ENCODE measurements at places on chromosomes 5 and 9.

- H3K27me3 ChIP-seq = no peaks in the 10 kb centered on the region
- DNase-seq = no peak
- no peaks in the 10 kb centered on the region for H3K4me1 ChIP-seq
- H3K36me3 ChIP-seq = peaks cover 20% of the 10 kb centered on the region
- H3K27ac ChIP-seq = no peak overlapping the region
Observed at GRCh38 chr9:126838055-126838811, 22.2 kb upstream of the ZBTB34 start.

DNA sequence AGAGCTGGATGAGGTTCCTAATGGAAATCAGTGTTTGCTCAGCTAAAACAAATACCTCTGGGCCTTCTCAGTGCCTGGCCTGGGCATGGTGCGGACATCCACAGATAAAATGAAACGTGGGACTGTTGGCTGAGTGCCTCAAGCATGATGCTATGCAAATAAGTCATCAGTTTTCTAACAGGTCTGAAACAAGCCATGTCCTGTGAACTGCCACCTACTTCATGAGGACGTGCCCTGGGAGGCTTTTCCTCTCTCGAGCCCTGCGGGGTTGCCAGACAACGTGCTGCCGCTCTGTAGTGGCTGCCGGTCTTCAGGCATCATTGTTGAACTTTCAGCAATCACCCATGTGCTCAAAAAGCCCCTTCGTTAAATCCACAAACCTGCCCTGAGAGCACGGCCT lies 240.4 kb upstream of the IRX2 start:
- no peak overlapping the region for H3K4me3 ChIP-seq
- no peak overlapping the region for H3K27ac ChIP-seq
- no peaks in the 10 kb centered on the region for H3K4me1 ChIP-seq
- no peak for DNase-seq

DNA sequence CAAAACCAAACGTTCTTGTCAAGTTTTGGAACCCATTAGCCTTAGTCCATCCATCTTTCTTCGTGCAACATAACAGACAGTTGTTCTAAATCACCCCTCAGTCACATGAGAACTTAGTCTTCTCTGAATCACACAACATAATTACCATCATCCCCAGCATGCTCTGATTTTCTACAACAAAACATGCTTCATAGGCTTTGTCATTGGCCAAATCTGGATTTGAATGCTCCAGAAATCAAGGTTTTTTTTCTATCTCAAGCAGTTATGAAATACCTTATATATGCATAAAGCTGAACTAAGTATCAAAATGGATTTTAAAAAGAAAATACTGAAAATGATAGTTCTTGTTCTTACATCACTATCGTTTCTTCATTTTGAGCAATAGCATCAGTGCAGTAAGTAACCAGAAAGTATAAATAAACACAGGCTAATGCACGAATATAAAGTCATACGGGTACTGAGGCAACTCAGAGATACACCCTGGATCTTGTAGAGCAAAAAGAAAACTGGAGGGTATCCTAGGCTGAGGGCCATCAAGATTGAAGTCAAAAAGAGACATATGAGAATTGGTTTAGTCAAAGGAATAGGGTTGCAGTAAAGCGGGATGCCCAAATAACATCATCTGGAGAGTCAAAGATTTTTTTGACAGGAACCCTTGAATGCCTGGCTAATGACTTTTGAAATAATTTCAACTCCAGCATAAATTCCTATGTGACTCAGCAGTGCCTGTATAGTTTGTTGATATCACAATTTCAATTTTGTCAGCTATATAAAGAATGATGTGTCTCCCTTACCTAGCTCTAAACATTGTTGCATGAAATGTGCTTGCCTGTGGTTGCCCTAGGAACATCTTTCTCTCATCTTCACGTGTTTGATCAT lies 164.7 kb downstream of the ADAMTSL1 start:
- no peaks in the 10 kb centered on the region for H3K4me1 ChIP-seq
- no peak for DNase-seq

GRCh38 chr5:141777130-141777529 lies 95.1 kb upstream of the ARAP3 start:
- H3K27ac ChIP-seq = no peak overlapping the region
- H3K27me3 ChIP-seq = no peaks in the 10 kb centered on the region
- H3K36me3 ChIP-seq = no peaks in the 10 kb centered on the region
- H3K4me3 ChIP-seq = no peak overlapping the region
- DNase-seq = no peak

GRCh38 chr5:146016764-146017484 lies 80.5 kb downstream of the SH3RF2 start:
- no peak overlapping the region for H3K4me3 ChIP-seq
- peaks cover 36% of the 10 kb centered on the region for H3K36me3 ChIP-seq
- H3K27ac ChIP-seq = no peak overlapping the region

All from RWPE2 (cell line).